CD4-positive, alpha-beta T cell treated with Interferon gamma for 1 hour (primary cell): ENCODE measurements at places on chromosomes 12 and 14.

GRCh38 chr14:90159146-90159545, 97.2 kb upstream of the PSMC1 start:
- DNase-seq = no peak

GRCh38 chr12:27841392-27841882, 61.4 kb upstream of the MANSC4 start:
- DNase-seq = no peak

DNA sequence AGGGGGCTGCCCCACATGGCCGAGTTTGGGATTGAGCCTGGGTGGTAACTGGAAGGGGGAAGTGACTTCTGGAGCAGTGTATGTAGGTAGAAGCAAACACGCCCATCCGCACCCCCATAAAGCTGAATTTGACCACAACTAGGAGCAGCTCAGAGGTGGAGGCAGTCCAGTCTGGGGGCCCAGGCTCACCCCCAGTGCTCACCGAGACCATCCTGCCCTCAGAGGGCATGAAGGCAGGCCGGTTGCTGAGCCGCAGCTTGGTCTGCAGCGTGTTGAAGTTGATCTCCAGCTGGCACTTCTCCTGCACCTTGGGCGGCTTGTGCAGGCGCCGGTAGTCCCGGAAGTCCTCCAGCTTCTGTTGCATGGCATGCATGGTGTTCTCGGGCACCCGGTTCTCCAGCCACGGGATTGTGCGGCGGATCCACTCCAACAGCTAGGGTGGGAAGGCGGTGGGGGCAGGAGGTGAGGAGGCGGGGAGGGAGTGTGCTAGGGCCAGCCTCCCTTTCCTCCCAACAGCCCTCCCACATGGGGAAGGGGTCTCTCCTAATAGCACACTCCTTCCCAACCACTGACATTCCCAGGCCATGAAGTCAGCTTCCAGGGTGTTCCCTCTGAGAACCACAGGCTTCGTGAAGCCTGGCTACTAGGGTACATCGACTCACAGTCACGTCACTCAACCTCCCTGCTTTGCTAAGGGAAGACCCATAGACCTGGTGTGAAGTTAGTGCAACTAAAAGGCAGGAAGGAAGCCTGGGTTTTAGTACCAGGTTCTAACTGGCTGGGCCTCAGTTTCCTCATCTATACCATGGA, 87.0 kb downstream of the ACTN1 start:
- no peak for DNase-seq

DNA sequence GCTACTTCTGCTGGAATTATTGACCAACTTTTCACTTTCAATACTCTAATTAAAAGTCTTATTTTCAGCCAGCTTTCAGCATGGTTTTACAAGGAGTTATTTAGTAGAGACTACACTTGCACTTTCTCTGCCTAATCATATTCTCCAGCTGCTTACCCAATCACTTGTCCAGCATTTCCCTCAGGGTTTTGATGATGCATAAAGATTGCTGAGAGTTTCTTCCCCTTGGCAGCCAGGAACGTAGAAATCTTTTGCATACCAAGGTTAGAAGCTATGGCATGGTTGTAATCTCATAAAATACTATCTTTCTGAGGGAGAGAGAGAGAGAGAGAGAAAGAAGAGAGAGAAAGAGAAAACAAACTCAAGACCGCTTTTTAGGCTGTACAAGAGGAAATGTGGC, 10.8 kb downstream of the OR4Q3 start:
- DNase-seq = no peak

- DNase-seq = no peak
These were observed 151.3 kb upstream of the DCN start for GRCh38 chr12:91333966-91334365.

DNA sequence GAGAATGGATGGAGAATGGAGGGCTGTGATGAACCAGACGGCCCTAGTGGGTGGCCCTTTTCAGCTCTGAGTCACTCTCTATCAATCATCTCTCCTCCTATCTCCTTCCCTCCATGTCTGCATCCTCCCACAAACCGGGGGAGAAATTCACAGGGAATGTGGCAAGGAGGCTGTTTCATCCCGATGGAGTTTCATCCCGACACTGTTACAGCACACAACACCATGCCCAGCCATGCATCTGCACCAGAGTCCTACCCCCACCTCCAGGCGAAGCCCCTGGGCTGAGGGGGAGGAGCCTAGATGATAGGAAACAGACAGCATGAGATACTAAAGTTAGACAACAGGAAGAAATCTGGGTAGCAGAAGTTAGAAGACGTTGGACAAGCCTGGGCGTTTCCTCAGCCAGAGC, 20.8 kb downstream of the SLC8B1 start:
- no peak for DNase-seq

DNA sequence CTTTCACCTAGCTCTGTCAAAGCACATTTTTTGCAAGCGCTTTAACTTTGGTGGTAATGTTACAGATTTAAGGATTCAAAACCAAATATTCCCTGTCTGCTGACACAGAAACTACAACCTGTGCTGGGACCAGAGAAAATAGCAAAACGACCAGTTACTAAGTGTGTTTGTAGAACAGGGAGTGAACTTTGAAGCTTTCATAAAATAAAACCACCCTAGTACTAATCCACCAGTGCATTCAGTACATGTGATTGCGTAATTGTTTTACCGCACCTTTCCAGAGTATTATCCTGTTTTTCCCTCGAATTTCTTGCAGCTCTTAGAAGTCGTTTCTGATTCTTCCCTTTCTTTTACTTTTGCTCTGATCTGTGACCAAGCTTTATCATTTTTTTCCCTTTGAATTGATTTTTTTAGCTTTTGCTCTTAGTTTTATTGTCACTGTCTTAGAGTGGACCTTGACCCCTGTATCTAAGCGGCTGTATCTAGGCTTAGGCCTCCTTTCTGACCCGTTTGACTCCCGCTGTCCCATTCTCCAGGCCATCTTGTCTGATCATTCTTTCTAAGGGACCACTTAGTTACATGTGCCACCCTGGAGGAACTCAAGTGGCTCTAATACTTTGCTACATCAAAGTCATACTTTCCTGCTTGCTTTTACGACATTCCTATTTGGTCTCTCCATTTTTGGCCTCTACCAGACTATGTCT, 429.4 kb downstream of the PCNX1 start:
- DNase-seq = no peak

GRCh38 chr12:129961091-129961490, 57.3 kb upstream of the TMEM132D start:
- DNase-seq = no peak

GRCh38 chr14:25034803-25035681, 14.9 kb downstream of the STXBP6 start:
- DNase-seq = no peak

- no peak for DNase-seq
These were observed 210.8 kb upstream of the NPAS3 start for GRCh38 chr14:32727832-32728231.

DNA sequence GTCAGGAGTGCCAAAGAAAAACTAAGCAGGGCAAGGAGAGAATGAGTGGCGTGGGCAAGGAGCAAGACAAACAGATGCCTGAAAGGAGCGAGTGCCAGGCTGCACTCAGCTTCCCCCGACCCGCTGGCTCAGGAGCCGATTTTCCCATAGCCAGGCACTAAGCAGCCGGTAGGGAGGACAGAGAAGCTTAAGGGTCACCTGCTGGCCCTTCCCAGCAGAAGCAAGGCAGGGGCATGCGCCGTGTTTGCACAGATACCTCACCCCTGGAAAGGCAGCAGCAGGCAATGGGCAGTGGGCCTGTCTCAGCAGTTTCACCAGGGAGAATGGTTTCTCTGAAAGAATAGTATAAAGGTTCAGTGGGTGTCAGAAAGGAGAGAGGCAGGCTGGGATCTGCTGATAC, 104.9 kb upstream of the FKBP4 start:
- DNase-seq = no peak

GRCh38 chr12:57834086-57834876, 12.2 kb downstream of the CTDSP2 start:
- DNase-seq = no peak

GRCh38 chr14:24367514-24368211, at the start of gene NFATC4:
NFATC4 (plus strand) TSS chr14:24368184; CDS start chr14:24368341, 157 bp downstream.
- no peak for DNase-seq

GRCh38 chr12:39309516-39309915, 133.4 kb downstream of the KIF21A start:
- DNase-seq = no peak

- no peak for DNase-seq
These were observed 90.0 kb downstream of the BCL11B start for GRCh38 chr14:99181804-99182520.

- DNase-seq = no peak
These were observed 36.6 kb downstream of the SENP1 start for GRCh38 chr12:48069241-48069640.

DNA sequence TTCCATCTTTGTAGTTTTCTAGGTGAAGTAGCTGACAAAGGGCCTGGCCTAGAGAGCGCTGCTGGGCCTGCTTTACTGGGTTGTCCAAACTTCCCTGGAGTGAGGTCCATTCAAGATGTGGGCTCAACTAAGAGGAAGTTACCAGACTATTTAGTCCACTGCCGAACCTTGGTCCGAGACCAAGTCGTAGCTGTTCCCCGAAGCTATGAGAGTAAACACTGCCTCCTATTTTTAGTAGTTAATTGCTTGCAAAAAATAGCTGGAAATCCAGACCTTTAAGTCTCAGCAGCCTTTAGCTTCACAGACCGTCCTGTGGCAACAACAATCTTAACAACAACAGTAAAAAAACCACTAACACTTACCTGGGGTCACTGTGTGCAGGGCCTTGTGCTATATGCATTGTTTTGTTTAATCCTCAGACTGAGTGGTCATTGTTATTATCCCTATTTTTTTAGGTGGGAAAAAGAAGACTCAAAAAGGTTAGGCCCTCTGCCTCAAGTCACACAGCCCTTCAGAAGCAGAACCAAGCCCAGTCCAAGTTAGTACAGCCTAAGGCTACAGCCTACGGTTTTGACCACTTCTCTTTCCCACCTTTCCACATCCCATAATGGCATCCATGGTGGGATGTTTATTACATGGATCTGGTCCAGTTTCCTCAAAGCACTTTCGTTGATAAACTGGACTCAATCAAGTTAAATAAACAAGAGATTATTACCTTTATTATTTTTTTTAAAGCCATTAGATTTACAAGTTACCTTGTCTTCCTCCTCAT, 30.6 kb downstream of the SOCS2 start:
- DNase-seq = no peak

DNA sequence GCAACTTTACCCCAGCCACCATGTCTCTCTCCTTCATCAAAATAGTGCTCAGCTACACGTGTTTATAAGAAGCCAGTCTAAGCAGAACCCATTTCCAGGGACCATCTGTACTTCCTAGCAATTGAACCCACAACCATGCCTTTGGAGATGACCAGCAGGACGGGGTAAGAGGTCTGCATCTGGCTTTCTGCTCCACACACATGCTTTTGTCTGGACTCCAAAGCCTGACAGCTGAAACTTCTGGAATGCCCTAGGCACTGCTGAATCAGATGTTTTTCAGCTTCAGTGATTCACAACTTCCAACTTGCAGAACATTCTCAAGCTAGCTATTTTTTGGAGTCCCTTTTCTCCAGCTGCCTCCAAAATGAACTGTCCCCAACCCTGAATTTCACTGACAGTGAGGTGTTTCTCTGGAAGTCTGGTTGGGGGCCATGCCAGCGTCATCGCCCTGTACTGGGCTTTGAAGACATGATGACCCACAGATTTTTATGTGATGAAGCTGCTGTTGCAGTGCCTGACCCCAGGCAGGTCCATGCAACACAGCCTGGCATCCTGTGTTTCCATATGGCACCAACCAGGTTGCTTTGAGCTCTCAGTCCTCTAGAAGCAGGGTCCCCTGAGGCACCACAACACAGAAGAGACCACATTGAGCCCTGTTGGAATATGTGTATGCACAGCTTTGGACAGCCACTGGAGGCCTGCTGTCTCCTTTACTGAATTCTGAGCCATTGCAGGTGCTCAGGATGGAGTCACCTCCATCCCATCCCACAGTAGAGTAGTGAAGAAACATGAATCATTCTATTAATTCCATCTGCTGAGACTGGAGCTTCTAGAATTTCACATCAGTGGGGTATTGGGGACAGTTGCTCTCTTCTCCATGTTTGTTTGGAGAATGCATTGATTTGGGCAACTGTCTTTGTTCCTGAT, 80.2 kb downstream of the NUAK1 start:
- no peak for DNase-seq

DNA sequence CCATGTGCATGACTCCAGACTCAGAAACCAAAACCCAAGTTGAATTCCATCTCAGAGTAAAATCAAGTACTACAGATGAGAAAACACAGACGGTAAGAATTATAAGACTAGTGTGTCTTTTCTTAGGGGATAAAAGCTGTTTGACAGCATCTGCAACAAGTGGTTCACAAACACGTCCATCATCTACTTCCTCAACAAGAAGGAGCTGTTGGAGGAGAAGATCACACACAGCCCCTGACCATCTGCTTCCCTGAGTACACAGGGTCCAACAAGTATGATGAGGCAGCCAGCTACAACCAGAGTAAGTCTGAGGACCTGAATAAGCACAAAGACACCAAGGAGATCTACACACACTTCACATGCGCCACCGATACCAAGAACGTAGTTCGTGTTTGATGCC, 110.7 kb upstream of the ATF7IP start:
- DNase-seq = no peak

DNA sequence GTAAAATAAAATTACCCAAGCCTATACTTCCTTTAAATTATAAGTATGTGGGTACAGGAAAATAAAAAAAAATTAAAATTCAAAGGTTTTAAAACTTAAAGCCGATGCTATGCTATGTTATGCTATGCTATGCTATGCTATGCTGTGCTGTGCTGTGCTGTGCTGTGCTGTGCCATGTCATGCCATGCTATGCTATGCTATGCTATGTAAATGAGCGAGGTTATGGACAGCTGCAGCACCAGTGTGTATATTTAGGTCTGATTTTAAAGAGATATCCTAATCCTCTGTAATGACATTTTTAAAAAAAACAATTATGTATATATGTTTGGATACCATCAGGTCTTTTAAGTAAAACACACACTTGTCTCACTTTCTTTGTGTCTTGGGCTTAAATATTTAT, 1822.0 kb upstream of the SEL1L start:
- DNase-seq = no peak

DNA sequence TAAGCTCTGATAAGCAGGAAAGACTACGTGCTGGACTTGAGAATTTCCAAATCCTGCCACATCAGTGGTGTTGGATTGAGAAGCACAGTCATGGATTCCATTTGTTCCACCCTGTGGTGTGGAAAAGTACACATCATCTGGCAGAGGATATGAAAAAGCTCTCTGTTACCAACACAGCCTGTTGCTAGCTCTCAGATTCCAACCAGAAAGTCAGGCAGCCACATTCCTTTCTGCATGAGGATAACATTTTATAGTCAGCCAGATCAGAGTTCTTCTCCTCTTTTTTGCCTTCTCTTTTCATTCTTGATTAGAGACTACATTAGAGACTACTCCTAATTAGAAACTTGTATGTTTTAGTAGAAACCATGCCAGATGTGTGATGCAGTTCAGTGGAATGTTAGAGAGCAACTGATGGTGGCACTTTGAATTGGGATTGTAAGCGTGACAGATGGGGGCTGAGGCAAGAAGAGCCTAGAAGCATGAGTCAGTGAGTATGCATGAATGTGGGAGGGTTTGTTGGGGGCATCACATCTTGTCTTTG, 61.2 kb upstream of the STXBP6 start:
- no peak for DNase-seq

DNA sequence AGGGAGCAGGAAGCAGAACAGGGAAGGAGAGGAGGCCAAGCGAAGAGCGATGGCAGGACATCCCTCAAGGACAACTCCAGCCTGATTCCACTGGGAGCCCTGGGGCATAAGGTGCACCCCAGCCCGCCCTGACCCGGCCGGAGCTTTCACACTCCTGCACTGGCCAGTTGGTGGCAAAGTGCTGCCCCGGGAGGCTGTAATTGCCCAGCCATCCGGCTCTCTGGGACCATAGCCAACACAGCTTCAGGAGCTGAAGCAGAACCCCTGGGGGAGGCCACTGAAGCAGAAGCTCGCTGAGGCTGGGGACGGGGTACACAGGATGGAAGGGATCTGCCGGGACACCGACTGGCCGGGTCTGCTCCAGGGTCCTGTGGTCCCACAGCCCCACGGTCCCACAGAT, 41.9 kb upstream of the BEGAIN start:
- no peak for DNase-seq
